ENCODE measurements at places on chromosomes 3 and 15.

DNA sequence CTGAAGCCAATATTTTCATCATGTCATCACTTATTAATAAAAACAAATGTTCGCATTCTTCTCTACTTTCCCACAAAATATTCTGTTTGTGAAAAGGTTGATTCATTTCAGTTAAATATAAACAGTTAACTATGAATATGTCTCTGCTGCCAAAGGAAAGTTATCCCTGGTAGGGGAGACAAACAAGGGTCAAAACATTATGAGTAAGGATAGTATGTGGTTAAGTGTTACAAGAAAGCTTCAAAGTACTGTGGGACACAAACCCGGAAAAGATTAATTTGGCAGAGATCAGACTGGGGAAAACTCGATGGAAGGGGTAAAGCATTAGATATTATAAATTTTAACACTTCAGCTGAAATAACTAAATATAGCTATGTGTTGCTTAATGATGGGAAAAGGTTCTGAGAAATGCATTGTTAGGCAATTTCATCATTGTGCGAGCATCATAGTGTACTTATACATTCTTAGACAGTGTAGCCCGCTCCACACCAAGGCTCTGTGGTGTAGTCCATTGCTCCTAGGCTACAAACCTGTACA lies 436.5 kb upstream of the TBL1XR1 start:
- DNase-seq, result no peak

GRCh38 chr3:35746492-35746891 lies 107.2 kb downstream of the ARPP21 start:
- DNase-seq, result no peak

DNA sequence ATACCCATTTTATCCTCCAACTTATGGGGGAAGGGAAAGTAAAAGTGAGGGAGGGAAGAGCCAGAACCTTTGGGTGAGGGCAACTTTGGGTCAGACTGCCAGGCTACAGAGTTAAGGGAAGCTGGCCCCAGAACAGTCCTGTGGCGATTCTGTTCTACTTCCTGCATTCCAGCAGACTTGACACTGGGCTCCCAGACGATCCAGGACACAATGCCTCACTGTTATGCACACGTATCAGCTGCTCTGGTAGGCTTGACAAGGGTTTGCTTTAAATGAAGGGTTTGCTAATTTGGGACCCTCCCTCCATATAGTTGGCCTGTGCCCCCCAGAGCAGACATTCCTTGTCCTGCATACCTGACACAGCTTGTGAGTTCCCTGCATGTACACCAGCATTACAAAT lies 10.7 kb downstream of the GORASP1 start:
- DNase-seq, result no peak

GRCh38 chr3:157794771-157795170 lies 291.6 kb upstream of the VEPH1 start:
- no peak for DNase-seq

- DNase-seq, result no peak
Measured at GRCh38 chr15:95709959-95710695, 620.4 kb upstream of the NR2F2 start.

GRCh38 chr3:80606073-80606472 lies 838.3 kb upstream of the ROBO1 start:
- no peak for DNase-seq

DNA sequence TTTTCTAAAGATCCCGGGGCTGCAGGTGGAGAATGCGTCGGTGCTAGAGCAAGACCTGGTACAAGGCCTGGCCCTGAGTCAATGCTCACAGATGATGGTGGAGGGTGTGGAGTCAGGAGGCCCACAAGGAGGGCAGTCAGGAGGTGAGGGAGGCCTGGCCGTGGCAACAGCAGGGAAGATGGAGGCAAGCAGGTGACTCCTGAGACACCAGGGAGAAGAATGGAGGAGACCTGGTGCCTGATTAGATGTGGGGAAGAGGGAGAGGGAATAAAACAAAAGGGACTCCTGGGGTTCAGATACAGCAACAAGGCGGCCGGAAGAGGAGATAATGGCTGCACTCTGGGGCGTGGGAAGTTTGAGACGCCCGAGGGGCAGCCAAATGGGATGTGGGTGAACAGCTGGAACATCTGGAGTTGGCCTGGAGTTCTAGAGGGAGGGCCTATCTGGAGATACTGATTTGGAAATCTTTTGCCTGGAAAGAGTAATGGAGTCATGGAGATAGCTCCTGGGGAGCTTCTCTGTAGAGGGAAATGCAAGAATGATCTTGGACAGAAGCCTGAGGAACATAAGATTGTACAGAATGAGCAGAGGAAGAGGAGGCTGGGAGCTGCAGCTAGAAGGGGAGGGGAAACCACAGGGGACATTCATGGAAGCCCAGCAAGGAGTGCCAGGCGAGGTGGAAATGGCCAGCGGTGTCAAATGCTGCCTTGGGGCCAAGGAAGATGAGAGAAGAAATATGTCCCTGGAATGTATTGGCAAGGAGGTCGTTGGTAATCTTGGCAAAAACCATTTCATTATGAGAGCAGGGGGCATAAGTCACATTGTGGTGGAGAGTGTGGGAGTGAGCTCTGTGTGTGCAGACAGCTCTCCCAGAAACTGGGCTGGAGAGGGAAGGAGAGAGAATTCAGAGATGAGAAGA lies 67.5 kb upstream of the CORO2B start:
- DNase-seq, result no peak

DNA sequence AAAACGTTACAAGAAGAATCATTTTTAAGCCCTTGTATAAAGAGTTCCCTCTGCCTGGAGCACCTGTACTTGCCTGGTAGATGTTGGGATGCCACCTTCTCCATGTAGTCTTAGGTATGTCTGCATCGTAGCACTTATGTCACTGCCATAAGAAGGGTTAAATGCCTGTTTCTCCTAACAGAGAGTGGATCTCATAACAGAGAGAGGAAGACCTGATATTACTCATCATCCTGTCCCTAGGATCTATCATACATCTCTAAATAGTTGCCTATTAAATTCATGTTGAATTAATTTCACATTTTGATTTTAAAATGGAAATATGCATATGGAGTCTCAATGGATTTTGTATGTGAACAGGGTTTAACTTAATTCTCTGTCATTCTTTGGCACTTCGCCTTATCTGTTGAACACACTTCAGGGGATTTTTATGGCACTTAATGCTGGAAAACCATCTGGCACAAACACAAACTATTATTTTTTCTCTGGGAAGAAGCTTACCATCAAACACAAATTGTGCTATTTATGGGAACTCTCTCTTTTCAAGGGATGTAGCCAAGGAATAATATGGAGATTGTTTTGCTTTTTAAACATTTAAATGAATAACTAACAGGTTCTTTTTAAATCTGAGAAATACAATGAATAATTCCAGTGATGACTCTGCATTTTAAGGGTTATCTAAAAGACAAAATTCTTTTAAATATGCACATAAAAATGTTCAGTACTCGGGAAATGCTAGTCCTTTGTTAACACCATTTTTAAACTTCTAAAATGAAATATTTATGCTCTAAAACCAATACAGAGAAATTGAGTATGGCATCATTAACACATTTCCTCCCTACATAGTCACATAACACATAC lies 230.7 kb downstream of the ZNF385D start:
- DNase-seq, result no peak

- DNase-seq, result no peak
Measured at GRCh38 chr3:54556630-54557029, 371.2 kb downstream of the LRTM1 start.

DNA sequence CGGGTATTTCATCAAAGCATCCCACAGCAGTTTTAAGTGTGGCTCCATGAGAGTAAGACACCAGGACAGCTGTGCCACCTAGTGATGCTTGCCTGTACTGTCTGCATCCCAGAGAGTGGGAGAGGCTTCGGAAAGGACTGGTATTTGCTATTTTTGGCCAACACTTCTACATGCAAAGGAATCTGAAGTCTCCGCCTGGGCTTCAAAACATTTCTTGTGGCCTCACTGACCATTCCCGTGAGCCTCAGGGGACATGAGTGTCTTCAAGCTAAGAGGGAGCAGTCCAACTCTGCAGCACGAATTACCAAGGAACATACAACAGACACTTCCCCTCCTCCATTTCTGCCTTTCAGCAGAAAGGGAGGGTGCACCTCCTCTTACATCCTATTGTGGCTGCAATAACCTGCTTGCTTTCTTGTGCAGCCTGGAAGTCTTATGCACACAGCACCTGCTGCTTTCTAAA lies 177.5 kb downstream of the RORA start:
- peak; percentile 64 for DNase-seq

- no peak for DNase-seq
Measured at GRCh38 chr3:21356402-21356801, 394.6 kb downstream of the ZNF385D start.

- DNase-seq, result no peak
Measured at GRCh38 chr15:79296583-79296982, 14.1 kb downstream of the ANKRD34C start.

DNA sequence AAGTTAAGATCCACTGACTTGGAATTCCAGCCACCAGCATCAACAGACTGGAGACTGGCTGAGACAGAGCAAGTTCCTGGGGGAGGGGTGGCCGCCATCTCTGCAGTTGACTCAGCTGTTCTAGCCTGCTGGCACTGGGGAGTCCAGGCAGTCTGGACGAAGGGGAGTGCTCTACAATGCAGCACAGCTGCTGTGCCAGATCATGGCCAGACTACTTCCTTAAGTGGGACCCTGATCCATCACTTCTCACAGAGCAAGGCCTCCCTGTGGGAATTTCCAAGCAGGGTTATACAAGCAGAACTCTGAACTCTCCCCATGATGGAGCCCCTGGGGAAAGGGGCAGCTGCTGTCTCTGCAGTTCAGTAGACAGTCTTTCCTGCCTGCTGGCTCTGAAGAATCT lies 35.2 kb downstream of the PYGO1 start:
- peak; percentile 25 for DNase-seq

GRCh38 chr3:52472239-52473000 lies 17.0 kb downstream of the NISCH start:
- no peak for DNase-seq

GRCh38 chr3:186679151-186679550 lies 13.3 kb downstream of the HRG start:
- no peak for DNase-seq

DNA sequence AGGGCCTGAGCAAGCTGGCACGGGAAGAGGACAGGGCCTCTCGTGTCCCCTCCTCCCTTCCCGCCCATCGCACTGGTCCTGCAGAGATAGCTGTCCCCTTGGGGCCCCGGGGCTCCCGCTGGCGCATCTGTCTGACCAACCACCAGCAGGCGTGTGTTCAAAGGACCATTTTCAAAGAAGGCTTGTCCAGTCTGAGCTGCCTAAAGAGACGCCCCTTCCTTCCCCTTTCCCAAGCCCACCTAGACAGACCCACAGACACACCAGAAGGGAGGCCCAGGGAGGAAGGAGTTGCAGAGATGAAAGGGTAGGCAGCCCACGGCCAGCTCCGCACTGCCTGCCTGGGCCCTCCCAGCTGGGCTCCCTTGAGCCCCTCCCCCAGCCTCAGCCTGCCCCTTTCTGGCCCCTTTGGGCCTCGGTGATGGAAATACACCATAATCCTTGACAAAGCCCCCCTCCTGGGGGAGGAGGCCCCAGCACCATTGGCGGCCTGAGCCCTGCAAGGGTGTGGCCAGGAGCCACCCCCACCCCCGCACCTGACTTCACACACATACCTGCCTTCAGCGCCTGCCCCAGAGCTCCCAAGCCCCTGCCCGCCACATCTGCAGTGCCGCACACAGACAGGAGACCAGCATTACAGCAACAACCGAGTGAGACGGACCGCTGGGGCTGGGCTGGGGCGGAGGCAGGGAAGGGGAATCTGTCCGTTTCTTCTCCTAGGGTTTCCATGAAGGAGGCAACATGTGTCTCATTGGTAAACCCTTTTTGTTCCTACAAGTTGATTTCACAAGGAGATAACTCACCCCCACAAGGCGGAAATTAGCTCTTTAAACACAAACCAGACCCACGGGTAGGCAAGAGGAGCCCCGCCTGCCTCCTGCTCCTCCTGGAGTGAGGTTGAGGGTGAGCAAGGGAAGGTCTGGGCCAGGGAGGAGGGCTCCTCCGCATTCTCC lies at the start of gene STRA6:
Gene STRA6 (minus strand): TSS at position 336 of the 950 bp plus-strand sequence. CDS start 520 bp downstream, outside the sequence.
- peak; percentile 89 for DNase-seq

GRCh38 chr15:77454951-77455350 lies 34.3 kb downstream of the HMG20A start:
- no peak for DNase-seq

GRCh38 chr3:6078436-6078835 lies 782.5 kb upstream of the GRM7 start:
- no peak for DNase-seq

- DNase-seq, result no peak
Measured at GRCh38 chr15:61133361-61133760, 95.7 kb downstream of the RORA start.

GRCh38 chr15:45544266-45545023 lies 21.9 kb upstream of the SLC30A4 start:
- DNase-seq, result no peak

DNA sequence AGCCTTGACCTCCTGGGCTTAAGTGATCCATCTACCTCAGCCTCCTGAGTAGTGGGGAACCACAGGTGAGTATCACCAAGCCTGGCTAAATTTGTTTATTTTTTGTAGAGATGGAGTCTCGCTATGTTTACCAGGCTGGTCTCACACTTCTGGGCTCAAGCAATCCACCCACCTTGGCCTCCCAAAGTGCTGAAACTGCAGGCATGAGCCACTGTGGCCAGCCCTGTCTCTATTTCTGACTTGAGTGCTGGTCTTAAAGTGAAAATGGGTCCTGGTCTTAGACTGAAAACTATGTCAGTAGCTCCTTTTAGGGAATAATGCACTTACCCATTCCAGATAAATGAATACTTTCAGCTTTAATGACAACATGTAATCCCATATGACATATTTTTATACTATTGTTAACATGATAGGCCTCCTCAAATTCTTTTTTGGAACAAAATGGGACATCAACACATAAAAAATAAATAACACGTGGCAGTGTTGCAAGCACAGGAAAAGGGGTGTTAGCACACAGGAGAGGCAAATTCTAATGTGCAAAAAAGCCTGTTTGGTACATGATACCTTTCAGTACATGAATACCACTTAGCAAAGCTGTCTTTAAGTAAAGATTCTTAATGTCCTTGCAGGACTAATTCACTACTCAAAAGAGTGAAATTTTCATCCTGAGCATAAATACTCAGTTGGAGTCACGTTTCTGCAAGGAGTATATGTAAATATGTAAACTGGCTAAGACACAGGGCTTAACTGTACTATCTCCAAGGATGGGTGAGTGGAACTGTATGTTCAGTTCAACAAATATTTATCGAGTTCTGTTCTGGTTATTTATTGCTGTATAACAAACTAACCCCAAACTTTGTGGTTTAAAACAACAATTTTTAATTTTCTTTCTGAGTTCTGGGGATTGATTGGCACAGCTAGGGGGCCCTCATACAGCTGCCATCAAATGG lies 194.7 kb downstream of the NR1D2 start:
- DNase-seq, result no peak

- no peak for DNase-seq
Measured at GRCh38 chr3:119236756-119237155, 3.9 kb downstream of the B4GALT4 start.

DNA sequence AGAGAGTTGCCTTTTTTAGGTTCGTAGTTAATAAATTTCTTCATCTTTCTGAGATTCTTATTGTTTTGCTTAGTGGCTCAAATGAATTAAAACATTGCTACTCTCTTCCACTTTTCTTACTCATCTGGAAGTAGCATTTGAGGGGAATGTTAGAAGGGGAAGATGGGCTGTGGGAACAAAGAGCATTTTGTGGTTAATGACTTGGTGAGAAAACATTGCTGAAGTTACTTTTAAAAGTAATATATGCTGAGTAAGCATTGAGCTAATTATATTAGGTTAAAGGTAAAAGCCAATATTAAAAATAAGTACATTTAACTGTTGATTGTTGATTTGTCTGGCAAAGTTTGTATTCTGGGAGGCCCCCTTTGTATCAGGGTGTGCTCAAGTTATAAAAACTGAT lies 5.7 kb downstream of the MORF4L1 start:
- no peak for DNase-seq

- no peak for DNase-seq
Measured at GRCh38 chr15:32774022-32774421, 56.2 kb downstream of the GREM1 start.

Data from retina (tissue), 1 donor.